CD14-positive monocyte (primary cell): ENCODE measurements at places on chromosomes 2 and 18.
A peak's percentile ranks its signal among the peaks of the same experiment; 100 is the strongest.

GRCh38 chr2:44126106-44126797, 42.4 kb upstream of the PPM1B start:
- no peak for DNase-seq

GRCh38 chr2:38722271-38723061, 28.7 kb downstream of the SRSF7 start:
- DNase-seq = no peak

DNA sequence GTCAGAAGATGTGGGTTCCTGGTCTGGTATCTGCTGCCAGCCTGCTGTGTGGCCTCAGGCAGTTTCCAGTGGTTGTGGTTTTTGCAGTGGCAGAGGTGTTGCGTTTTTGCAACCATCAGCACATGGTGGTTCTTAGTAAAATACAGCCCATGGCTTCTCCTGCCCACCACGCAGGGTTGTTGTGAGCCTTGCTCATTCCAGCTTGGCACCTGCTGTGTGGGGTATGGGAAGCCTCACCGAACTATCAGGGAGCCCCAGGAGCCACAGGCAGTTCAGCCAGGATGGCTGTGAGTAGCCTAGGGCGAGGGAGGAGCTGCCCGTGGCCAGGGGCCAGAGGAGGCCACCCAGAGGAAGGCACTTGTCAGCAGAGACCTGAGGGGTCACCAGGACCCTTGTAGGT, 9.8 kb downstream of the ARID5A start:
- DNase-seq = no peak

DNA sequence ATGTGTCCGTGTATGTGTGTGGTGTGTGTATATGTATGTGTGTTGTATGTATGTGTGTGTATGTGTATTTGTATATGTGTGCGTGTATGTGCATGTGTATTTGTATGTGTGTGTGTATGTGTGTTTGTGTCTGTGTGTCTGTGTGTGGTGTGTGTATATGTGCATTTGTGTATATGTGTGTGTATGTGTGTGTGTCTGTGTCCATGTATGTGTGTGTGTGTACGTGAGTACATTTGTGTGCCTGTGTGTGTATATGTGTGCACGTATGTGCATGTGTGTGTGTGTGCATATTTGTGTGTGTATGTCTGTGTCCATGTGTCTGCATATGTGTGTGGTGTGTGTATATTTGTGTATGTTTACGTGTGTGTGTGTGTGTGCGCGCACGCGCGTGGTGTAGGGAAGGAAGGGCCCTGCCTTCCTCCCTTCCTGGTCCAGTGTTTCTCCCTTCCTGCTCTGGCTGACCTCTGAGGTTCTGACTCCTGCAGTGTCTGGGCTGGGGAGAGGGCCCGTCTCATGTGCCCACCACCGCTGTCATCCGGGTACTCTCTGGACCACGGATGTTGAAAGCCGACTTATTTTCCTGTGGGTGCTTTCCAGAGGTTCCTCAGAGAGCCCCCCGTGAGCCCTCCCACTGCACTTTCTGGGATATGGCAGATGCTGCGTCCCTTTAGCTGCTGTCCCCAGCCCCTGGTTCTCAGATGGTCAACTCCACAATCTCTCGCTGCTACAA, 209.5 kb downstream of the DYSF start:
- no peak for DNase-seq

GRCh38 chr18:11071300-11071699, 78.1 kb downstream of the PIEZO2 start:
- no peak for DNase-seq

- peak; percentile 22 for DNase-seq
Observed at GRCh38 chr18:63505566-63506335, 29.0 kb downstream of the SERPINB5 start.

DNA sequence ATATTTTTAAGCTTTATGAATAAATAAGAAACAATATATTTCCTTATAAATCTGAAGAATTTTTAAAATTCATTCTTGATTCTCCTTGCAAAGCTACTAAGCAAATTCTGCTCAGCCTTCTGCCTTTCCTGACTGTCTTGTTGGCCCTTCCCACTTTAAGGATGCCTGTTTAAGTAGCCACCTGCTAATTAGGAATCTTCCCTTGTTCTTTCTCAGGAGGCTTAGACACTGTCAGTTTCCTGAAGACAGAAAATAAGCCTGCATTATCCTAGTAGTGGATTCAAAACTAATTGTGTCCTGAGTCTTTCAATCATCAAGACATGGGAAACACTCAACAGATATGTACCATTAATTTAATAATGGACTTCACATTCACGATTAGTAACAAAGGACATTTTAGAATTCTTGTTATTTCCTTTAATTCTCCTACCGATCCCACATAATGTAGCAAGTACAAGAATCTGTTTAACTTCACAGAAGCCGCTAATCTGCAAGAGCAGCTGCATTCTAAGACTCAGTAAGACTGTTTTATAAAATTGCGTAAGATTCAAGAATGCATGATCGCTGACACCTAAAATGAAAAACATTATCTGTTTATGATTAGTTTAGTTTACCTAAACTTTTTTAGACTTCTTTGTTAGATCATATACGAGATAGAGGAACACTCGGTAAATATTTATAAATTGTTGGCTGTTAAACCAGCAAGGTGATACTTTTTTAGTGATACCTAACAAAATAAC, 445.4 kb upstream of the DSEL start:
- no peak for DNase-seq

- DNase-seq = peak; percentile 50
Observed at GRCh38 chr2:113167115-113167932, 6.4 kb upstream of the PSD4 start.

GRCh38 chr18:54958704-54959625, at the start of gene CCDC68:
CCDC68 (minus strand) TSS chr18:54959461; CDS start chr18:54942791, 16,670 bp downstream.
- DNase-seq = no peak

DNA sequence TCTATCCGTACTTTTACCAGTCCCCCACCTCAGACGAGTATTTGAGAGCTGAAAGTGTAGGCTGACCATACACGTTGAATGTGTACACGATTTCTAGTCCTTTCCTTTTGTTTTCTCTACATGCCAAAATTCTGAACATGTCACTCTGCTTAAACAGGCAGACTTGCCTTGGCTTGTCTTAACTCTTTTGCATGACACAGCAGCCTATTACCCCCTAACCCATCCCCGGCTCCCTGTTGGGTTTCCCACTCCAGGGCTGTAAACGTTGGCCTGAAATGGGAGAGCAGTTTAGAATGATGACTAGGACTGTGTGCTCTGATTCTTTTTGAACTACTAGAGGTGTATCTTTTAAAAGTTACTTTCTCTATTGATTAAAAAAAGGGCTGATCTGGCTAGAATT, 19.1 kb downstream of the MTCL1 start:
- no peak for DNase-seq

DNA sequence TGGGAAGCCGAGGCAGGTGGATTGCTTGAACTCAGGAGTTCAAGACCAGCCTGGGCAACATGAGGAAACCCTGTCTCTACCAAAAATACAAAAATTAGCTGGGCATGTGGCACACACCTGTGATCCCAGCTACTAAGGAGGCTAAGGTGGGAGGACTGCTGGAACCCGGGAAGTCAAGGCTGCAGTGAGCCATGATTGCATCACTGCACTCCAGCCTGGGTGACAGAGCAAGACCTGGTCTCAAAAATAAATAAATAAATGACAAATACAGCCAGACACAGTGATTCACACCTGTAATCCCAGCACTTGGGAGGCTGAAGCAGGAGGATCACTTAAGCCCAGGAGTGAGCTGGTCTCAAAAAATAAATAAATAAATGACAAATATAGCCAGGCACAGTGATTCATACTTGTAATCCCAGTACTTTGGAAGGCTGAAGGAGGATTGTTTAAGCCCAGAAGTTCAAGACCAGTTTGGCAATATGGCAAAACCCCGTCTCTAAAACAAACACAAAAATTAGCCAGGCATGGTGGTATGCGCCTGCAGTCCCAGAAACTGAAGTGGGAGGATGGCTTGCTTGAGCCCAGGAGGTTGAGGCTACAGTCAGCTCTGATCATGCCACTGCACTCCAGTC, 6.2 kb downstream of the KANSL3 start:
- no peak for DNase-seq

GRCh38 chr2:42602218-42602875, 33.9 kb downstream of the MTA3 start:
- DNase-seq = no peak

DNA sequence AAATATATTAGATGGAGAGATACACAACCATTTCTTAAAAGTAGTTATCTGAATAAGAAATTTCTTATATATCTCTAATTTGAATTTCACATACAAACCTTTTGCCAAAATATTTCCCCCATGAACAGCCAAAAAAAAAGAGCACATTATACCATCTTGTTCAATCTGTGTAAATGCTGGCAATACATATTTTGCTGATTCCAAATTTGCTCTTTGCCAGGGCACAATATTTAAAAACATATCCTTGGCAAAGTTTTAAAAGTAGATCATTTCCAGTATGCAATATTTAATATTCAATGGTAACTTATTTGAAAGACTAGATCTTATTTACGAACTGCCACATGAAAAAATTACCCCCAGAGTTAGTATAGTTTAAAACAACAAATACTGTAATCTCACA, 204.2 kb downstream of the CBLN2 start:
- no peak for DNase-seq

- DNase-seq = no peak
Observed at GRCh38 chr2:1675633-1676032, 68.7 kb downstream of the PXDN start.

DNA sequence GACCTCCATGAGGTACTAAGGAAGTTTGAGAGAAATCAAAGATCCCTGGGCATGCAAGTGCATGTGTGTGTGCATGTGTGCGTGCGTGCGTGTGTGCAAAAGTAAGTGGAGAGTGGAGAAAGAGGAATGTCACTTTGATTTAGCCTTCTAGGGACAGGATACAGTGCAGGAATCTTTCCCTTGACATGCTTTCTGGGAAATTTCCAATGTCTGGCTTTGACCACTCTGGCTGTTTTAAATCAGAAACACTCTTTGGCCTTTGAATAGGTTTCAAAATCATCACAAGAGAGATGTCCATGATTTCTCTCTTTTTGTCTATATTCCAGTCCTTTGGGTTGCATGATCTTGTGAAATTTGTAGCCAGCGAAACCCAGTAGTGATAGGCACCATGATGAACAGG, 162.0 kb downstream of the ALK start:
- no peak for DNase-seq

GRCh38 chr2:227817850-227818674, 4.4 kb downstream of the CCL20 start:
- peak; percentile 98 for DNase-seq

DNA sequence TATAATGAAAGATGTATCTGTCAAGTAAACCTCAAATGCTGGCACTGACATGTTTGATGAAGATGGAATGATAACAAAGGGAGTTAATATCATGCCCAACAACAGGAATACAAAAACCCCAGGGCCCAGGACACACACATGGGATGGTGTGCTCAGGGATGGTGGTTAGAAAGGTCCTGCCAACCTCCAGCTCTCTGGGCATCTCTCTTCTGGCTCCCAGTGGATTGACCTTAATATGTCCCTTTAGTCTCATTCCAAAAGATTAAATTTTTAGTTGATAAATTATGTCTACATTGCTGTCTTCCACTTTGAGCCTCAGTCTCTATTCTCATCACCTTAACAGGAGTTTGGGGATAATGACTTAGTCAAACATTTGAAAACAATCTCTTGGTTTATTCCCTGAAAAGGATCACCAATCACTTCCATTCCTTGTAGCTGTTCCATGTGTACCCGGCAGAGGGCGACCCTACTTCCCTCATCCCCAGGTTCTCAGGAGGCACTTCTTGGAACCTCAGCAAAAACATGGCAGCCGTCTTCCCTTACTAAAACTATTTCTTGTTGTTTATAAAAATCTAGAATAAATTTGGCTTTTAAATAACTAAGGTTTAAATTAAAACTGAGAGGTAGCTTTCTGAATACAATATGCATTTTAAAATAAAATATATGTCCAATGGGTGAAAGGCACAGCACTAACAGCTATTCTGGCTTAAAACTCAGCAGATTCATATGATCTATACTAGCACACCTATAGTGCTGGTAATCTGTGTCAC, 29.6 kb downstream of the MCEE start:
- DNase-seq = peak; percentile 48

DNA sequence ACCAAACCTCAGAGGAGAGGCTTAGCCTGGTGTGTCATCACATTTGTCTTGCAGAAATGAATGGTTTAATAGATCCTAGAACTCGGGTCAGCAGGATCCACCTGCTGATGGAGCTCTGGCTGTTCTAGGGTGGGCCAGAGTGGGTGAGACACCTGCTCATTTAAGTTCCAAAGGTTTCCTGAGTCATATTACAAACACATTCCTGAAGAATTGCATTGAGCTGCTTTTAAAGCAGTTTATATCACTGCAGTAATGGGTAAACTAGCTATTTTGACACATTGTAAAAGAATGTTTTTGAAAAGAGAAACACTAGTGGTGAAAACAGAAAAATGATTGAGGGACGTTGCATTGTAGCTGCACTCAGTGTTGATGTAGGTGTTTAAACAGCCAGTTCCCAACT, 175.3 kb upstream of the TCF4 start:
- DNase-seq = no peak

DNA sequence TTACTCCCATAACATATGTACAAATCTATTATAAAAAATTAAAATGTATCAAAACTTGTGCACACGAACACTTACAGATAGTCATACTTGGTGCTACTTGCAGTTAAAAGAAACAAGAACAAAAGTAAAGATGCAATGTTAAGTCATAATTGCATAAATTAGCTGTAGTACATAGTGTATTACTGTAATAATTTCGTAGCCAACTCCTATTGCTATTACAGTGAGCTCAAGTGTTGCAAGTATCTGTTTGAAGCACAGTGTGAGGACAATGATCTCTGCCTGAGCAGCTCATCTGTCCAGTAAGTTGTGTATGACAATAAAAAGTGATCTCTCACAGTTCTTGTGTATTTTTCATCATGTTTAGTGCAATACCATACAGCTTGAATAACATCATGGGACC, 7.5 kb upstream of the SERPINB13 start:
- DNase-seq = peak; percentile 69

DNA sequence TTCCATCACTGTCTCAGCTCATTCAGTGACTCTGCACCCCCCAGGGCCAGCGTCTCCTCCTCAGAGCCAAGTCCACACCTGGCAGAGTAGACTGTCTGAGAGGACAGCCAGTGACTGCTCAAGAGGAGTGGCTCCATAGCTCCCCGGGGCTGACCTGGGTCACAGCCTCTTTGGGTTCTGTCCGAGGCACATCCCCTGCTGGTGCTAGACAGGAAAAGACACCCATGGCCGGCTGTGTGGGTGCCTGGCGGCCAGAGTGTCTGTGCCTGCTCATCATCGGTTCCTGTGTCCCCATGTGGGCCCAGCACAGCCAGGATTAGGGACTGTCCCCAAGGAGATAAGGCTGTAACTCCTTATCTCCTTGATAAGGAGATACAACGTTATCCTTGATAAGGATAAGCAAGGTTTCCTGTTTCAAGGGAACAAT, 3.5 kb upstream of the CROCC2 start:
- DNase-seq = no peak

GRCh38 chr18:78213361-78213994, 766.1 kb upstream of the SALL3 start:
- DNase-seq = no peak

DNA sequence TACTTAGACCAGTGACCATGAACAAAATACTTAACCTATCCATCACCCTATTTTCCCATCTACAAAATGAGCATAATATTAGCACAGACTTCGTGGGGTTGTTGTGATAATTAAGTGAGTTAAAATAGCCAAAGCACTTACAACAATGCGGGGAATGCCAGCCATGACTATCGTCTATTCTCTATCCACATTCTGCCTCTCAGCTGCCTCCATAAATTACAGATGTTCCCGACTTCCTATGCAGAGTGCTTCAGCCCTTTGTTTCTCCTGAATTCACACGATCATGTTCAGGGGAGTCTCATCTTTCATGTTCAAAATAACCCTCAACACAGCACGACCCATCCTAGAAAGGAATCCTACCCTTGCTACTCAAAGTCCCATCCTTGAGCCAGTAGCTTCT, 211.6 kb downstream of the EN1 start:
- no peak for DNase-seq

- DNase-seq = peak; percentile 48
Observed at GRCh38 chr18:23585007-23585871, 1.1 kb downstream of the NPC1 start.
